Activated T-helper 2 cell treated with anti-CD3 and anti-CD28 coated beads, Interferon-gamma antibody, Interleukin-2, Interleukin-4, amounts not matched to agents 10 μg/mL and 5 μg/mL and 100 μg/mL, durations not matched to agents 14 hours and 24 hours and 36 hours (primary cell): ENCODE measurements at places on chromosomes 1 and 21. TPM values are rescaled to one million over a fixed set of nuclear protein-coding genes. Genes with fewer than 3 reads are reported as not detected.

- no peak for DNase-seq
Observed at GRCh38 chr1:77336729-77337128, 54.9 kb downstream of the AK5 start.

DNA sequence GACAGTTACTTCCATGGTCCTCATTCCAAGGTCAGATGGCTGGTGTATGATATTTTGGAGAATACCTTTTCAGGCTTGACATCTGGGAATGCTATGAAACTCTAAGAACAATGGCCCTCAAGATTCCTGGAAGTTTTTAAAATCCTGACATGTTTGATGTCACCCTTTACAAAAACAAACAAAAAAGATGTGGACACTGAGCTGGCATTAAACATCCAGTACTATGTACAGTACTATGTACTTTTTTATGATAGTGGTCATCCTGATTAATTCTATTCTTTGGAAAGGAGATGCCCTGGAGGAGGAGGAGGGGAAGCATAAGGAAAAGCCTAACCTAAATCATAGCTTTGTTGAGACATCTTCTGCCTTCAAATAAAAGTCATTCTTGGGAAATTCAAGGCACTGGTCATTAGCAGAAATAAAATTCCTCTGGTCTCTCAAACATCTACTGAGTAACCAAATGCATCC is 235.4 kb downstream of the HMCN1 start:
- no peak for DNase-seq

DNA sequence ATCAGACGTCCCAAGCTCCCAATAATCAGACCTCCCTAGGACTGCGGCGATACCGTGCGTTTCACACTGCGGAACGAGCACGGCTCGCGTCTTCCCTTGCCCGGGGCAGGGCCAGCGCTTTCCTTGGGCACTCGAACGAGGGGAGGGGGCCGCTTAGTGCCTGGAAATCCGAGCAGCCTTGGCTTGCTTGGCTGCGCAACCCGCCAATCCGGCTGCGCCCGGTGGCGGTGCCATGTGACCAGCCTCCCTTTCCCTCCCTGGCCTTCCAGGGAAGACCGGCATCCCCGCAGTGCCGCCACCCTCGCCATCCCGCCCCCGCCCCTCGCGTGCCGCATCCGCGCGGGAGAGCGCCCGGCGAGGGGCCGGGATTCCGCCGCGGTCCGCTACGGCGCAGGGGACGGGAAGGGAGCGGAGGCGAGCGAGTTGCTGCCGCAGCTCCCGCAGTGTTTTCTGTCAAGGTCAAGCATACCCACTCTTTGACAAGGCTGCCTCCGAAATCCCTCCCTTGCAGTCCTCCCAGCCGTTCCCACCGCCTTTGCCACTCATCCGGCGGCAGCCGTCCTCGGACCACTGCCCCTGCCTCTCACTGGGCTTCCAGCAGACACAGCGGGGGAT is 8.3 kb upstream of the RNF19B start:
- DNase-seq, result no peak

TMEM52 gene
- total RNA-seq, result 0.94 and 1.2 TPM in 2 replicates

LAPTM5 gene
- total RNA-seq, result 184 and 189 TPM in 2 replicates

- no peak for DNase-seq
Observed at GRCh38 chr1:186747661-186748060, 67.4 kb upstream of the PTGS2 start.

FCRL1 gene
- not detected in 2 replicates for total RNA-seq
